ENCODE measurements at places on chromosomes 2 and 18.

DNA sequence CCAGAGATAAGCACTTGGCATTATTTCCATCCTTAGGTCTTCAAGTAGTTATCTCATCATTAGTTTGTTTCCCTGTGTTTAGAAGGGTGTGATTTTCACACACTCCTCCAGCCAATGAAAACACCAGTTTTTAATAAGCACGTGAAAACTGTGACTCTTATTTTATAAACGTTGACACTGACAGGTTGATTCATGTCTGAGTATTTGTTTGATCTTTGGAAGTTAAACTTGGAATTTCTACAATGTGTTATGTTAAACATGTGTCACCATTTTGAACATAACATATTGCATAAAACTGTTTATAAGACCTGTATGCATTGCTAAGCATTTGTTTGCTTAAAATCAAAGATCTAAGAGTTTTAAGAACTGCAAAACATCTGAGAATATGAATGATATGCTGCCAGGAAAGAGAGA lies 27.6 kb downstream of the SLC40A1 start:
- no peak for DNase-seq

GRCh38 chr18:33916200-33916599 lies 308.5 kb downstream of the NOL4 start:
- DNase-seq = no peak

- no peak for DNase-seq
Observed at GRCh38 chr2:9991829-9992273, 40.4 kb downstream of the GRHL1 start.

DNA sequence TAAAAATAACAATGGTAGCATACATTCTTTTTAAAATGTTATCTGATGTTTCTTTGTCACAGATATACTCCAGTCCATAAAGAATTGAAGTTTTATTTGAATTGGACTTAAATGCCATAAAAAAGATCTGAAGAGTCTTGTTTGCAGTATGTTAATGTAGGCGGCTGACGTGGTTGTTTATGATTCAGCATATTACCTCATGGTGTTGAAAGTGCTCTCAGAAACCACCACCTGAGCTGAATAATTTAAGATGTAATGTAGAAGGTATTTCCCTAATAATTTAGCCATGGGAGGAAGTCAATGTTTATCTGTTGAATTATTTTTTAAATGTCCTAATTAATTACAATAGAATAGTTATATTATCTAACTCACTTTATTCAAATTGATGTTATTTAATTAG lies 58.6 kb upstream of the CHN1 start:
- DNase-seq = no peak

- DNase-seq = no peak
Observed at GRCh38 chr18:70036771-70037347, 89.2 kb upstream of the CD226 start.

- no peak for DNase-seq
Observed at GRCh38 chr2:232761301-232761907, 15.0 kb downstream of the KCNJ13 start.

GRCh38 chr2:203340791-203341487 lies 12.7 kb downstream of the ABI2 start:
- no peak for DNase-seq

GRCh38 chr2:88601286-88601685 lies 26.0 kb downstream of the EIF2AK3 start:
- DNase-seq = peak; percentile 61

DNA sequence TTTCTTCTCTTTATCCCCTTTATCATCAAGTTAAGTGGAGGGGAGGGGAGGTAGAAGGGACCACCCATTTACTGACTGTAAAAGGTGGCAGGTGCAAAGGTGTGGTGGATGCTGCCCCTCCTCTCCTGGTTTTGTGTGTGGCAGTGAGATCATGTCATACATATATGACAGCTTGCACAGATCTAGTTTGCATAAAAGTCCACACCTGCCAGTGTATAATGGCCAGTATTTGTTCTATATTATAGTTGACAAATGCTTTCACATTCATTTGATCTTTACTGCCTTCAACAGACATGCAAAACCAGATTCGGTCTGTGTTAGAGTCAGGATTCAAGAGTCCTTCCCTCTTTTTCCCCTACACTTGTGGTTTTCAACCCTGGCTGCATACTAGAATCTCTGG lies 55.1 kb downstream of the TGFA start:
- DNase-seq = no peak

GRCh38 chr2:42513252-42513918 lies 19.6 kb upstream of the KCNG3 start:
- no peak for DNase-seq

- DNase-seq = no peak
Observed at GRCh38 chr2:146821836-146822316, 1023.0 kb upstream of the ACVR2A start.

DNA sequence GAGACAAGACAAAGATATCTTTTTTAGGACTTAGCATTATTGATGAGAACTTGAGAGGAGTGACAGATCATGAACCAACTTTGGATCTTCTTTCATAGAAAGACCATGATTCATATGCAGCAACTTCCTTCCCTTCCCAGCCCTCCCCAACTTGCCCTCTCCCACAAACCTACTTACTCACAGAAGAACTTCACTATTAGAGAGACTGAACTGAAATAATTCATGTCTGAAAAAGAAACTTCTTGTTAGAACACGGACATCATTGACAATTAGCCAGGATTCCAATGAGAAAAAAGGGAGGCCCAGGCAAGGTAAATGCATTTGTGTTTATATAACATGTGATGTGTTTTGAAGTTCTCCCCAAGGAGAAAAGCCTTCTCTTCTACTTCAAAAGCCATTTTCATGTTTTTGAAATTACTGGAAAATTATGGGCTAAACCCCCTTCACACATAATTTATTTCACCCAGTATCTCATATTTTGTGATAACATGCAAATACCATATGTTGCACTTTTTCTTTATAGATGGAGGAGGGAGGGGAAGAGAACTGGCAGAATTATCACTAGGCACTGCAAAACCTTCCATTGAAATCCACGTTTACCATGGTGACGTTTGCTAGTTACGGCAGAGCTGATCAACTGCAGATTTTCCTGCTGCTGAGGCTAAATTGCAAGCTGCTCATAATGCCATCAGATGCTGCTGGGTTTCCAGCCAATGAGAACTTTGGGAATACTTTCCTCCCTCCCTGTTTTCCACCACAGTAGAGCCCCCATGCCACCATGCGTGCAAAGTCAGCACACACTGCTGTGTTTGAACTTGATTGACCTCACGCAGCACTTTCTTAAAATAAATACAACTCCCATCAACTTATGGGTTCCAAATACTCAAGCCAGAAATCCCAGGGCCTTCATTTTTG lies 294.7 kb downstream of the MEIS1 start:
- DNase-seq = no peak

- no peak for DNase-seq
Observed at GRCh38 chr18:275486-275885, 7.6 kb upstream of the THOC1 start.

GRCh38 chr2:69774984-69775982 lies 33.3 kb downstream of the ANXA4 start:
- no peak for DNase-seq

GRCh38 chr18:79525556-79526467 lies 130.1 kb downstream of the NFATC1 start:
- DNase-seq = no peak

GRCh38 chr2:164496421-164496820 lies 124.9 kb downstream of the GRB14 start:
- no peak for DNase-seq

GRCh38 chr18:79658366-79658765 lies 21.2 kb upstream of the CTDP1 start:
- DNase-seq = no peak

- DNase-seq = no peak
Observed at GRCh38 chr2:239380831-239381708, 19.8 kb downstream of the HDAC4 start.

GRCh38 chr2:11270891-11271290 lies 73.5 kb downstream of the ROCK2 start:
- no peak for DNase-seq

- DNase-seq = no peak
Observed at GRCh38 chr18:10240973-10241372, 213.5 kb upstream of the APCDD1 start.

GRCh38 chr2:506451-506850 lies 170.8 kb downstream of the TMEM18 start:
- DNase-seq = no peak

Data from NCI-H446 treated with DMSO at 0.1 percent for 48 hours (cell line).